ENCODE measurements at places on chromosomes 12 and 14. TPM values are rescaled to one million over a fixed set of nuclear protein-coding genes. Genes with fewer than 3 reads are reported as not detected.

- DNase-seq = no peak
These were observed 6.0 kb upstream of the ACSM4 start for GRCh38 chr12:7297865-7298264.

The ATG2B gene
- 9.3 TPM for total RNA-seq

GRCh38 chr12:76519538-76519937 is 40.0 kb downstream of the OSBPL8 start:
- peak; percentile 65 for DNase-seq

DNA sequence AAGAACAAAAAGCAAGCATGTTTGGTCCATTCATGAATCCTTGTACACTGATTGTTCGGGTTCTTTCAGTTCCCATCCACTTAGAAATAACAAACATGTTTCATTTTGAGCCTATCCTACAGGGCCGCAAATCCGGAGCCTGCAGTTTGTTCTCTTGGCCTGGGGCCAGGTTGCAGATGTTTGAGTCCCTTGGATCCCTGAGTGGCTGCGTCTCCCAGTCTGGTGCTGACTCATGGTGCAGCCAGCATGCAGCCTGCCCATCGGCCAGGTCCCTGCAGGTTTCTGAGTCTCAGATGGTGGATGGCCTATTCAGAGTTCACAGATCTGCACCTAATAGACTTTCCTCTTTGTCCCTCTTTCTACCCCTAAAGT is 1.9 kb upstream of the DYNC1H1 start:
- DNase-seq = peak; percentile 78

The PRPH gene
- total RNA-seq = 6.9 TPM

DNA sequence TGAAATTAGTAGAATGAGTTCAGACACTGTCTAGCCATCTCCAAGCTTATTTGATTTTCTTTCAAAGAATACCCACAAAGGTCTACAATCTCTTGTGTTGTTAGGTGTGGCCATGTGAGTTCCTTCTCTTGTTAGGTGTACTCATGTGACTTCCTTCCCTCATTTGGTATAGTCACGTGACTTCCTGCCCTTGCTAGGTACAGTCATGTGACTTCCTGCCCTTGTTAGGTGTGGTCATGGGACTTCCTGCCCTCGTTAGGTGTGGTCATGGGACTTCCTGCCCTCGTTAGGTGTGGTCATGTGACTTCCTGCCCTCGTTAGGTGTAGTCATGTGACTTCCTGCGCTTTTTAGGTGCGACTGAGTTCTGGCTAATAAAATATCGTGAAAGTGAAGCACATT is 179.6 kb downstream of the TMX1 start:
- DNase-seq = peak; percentile 29

DNA sequence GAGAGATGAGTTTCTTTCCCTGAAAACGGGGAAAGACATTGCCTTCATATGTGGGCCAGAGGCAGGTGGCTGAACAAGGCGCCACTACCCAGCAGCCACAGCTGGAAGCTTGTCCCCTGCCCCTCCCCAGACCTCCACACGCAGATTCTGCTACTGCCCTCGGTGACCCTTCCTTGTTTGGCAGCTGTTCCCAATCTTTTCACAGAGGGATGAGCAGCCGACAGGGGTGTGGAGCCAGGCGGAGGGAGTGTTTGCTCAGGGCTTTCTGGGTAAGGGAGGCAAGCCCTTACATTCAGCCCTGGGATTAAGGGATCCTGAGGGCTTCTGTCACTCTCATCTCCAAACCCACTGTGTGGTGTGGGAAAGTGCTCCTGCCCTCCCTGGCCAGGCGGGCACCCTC is 4.5 kb upstream of the KRT4 start:
- no peak for DNase-seq

- no peak for DNase-seq
These were observed 16.6 kb upstream of the SFSWAP start for GRCh38 chr12:131694116-131694838.

- peak; percentile 6 for DNase-seq
These were observed 475.6 kb downstream of the PDZRN4 start for GRCh38 chr12:41663598-41664265.

The STAC3 gene
- total RNA-seq = 0.59 TPM

GRCh38 chr12:62866451-62867082 is 68.4 kb downstream of the PPM1H start:
- peak; percentile 86 for DNase-seq

The YAF2 gene
- total RNA-seq = 22.7 TPM

The REM2 gene
- total RNA-seq = not detected

DNA sequence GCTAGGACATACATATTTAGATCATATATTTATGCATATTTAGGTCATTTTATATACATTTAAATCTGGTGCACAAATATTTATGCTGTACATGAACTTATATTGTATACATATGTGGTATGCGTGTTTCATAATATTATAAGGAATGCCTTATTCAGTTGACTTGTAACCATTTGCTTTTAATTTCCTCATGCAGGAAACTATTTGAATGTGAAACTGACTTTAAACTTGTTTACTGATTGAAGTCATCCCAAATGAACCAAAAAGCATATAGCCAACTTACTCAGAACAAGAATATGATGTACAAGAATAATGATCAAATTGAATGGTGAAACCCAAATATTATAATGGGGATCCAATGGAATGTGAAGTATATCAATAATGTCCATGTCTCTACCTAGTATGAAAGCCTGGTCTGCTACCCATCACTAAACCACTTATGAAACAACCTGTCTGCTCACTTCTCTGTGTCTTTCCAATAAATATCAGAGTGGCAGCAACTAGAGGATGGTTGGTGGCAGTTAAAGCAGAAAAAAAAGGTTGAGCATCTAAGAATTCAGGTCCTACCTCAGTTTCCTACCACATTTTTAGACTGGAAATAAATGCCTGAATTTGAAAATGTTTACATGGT is 38.3 kb downstream of the RPS6KA5 start:
- no peak for DNase-seq

- no peak for DNase-seq
These were observed 9.3 kb upstream of the ATF7IP start for GRCh38 chr12:14356147-14356546.

The PIWIL1 gene
- total RNA-seq = not detected

Measured in A172 (cell line).